T-helper 17 cell (primary cell): ENCODE measurements at places on chromosomes 4 and X. TPM values are rescaled to one million over a fixed set of nuclear protein-coding genes. Genes with fewer than 3 reads are reported as not detected.

Gene FAAH2
- 8.2 TPM for total RNA-seq

Gene CXCR3
- 3.1 TPM for total RNA-seq

Gene SHROOM4
- total RNA-seq, result 1.6 TPM

Gene SYP
- total RNA-seq, result 0.30 TPM

Gene TMEM185A
- 10.6 TPM for total RNA-seq

Gene FAM9C
- total RNA-seq, result not detected

DNA sequence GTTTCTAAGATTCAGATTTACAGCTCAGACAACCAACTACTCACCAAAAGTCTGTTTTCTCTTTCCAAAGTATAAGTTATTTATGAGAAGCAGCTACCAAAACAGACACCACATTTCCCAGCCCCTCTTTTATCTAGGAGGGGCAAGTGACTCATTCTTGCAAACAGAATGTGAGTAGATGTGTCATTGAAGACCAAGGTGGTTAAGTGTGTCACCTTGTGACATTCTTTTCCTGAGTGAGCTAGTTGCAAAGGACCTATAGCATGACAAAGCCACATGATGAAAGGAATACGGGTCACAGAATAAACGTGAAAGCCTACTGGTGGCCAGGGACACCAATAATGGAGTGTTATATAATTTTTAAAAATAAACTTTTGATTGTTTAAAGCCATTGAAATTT lies 50.0 kb downstream of the SLC7A11 start:
- no peak for DNase-seq

DNA sequence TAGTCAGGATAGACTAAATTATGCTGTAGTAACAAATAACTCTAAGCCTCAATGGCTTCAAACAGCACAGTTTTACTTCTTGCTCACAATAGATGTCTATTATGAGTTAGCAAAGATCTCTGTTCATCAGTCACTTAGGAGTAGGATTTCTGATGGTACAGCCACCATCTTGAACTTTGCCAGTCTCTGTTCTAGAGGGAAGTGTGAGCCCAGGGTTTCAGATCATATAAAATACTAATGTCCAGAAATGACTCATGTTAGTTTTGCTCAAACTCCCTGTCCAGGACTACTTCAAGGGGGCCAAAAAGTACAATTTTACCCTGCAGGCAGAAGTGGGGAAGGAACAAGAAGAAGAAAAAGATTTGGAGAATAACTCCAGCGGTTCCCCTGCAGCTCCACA lies 77.1 kb upstream of the LSM6 start:
- no peak for DNase-seq

DNA sequence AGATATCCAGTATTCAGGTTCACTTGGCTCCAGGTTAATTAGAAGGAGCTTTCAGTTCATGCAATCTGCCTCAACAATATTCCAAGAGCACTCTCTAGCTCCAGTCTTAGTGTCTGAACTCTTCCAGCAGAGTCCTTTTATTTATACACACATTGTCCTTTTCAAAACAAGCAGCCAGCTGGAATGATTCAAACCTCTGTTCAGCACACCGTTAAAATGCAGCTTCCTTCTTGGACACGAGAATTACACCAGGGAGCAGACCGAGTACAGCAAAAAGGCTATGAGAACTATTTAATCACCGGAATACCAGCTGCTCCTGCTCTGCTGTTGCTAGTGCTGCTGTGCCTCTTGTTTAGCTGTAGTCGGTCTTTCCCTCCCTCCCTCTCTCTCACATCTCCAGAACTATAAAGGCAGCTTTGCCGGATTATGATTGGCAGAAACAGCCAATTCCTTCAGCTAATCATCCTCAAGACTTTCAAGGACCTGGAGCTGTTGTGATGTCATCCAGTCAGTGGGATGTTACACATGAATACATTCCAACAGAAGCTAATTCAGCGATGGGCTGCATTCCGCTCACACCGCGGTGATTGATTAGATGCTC lies at the start of gene NDST4:
NDST4 (minus strand) TSS at position 115 of the 601 bp plus-strand sequence. CDS start 36,584 bp downstream, outside the sequence.
- no peak for DNase-seq

GRCh38 chrX:6678313-6678712 lies 143.4 kb upstream of the VCX3A start:
- no peak for DNase-seq

GRCh38 chrX:926991-927390 lies 285.5 kb downstream of the CRLF2 start:
- DNase-seq, result no peak

GRCh38 chr4:110900213-110900769 lies 277.4 kb upstream of the PITX2 start:
- no peak for DNase-seq

DNA sequence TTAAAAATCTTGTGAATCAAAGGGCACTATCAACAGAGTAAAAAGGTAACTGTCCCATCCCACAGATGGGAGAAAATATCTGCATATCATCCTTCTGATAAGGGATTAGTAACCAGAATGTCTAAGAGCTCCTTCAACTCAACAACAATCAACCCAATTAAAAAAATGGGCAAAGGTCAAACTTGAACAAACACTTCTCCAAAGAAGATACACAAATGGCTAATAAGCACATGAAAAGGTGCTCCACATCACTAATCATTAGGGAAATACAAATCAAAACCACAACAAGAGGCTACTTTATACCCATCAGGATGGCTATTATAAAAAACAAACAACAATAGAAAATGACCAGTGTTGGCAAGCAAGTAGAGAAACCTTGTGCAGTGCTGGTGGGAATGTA lies 43.3 kb downstream of the TMEM165 start:
- no peak for DNase-seq

DNA sequence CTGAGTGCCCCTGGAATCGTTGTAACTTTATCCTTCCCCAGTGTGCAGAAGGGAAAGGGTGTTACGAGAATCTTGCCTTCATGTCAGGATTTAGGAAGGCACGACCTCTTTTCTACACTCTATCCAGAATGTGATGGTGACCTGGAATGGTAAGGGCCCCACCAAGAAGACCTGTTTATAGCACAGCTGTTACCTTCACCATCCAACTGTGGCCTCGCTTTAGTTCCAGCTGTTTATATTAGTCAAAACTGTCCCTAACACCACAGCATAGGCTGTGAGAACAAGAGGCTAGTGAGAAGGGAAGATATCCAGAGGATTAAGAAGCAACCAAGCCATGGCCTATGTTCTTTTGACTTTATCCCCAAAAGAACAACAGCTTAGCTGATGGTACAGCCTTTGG lies 28.0 kb downstream of the ARX start:
- DNase-seq, result no peak
